ENCODE measurements at places on chromosomes 4 and X.

DNA sequence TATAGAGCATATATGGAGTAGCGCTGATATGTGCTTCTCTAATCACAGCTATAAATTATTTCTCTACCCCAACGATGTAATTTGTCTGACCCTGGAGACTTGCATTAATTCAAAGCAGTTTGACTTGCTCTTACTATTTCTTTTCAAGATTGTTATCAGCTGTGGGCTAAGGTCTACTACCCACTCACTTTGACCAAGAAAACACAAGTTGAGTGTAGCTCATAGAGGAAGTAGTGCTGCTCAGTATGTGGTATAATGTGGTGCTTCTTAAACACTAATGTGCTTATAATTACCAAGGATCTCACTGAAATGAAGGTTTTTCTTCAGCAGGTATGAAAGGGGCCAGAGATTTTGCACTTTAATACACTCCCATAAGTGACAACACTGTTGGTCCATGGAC, 70.1 kb downstream of the INPP4B start:
- no peak for DNase-seq

GRCh38 chr4:154024097-154024694, 235.3 kb upstream of the SFRP2 start:
- peak; percentile 13 for DNase-seq

DNA sequence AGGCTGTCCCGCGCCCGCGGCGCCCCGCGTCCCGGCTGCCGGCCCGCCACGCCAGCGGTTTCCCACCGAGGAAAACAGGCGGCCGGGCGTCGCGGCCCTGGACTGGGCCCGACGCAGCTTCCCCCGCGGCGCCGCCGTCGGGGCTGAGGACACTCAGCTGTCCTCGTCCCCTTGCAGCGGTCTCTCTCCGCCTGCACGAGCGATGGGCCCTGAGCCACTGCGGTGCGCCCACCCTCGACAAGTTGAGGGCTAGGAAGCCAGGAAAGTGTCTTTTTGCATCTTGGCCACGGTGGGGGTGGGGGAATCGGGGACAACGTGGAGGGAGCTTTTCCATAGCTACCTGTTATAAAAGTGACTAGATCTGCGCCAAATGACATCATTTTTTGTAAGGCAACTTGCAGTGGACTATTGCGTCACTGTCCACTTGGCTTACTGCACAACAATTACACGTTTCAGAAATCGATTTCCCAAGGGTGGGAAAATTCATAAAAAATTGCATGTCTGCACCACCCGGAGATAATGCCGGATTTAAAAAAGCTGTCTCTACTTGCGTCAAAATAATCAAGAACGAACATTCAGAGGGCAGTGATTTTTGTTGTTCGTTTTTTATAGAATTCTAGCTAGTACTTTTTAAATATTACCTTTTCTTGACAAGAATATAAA, 1.1 kb downstream of the KLHL15 start:
- peak; percentile 37 for DNase-seq

DNA sequence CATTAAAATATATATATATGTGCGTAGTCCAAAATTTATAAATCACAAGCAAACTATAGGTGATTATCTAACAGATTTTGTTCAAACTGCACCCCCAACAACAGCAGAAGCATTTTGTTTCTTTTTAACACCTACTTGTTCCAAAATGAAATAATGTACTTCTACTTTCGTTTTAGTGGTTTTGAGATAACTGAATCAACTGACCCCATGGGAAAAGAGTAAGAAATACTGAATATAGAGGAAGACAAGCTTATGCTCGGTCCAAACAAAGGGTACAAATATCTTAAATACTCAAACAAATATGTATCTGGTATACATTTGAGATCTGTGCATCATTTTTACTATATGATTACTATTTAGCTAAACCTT, 22.4 kb downstream of the MAP7D3 start:
- DNase-seq = no peak

DNA sequence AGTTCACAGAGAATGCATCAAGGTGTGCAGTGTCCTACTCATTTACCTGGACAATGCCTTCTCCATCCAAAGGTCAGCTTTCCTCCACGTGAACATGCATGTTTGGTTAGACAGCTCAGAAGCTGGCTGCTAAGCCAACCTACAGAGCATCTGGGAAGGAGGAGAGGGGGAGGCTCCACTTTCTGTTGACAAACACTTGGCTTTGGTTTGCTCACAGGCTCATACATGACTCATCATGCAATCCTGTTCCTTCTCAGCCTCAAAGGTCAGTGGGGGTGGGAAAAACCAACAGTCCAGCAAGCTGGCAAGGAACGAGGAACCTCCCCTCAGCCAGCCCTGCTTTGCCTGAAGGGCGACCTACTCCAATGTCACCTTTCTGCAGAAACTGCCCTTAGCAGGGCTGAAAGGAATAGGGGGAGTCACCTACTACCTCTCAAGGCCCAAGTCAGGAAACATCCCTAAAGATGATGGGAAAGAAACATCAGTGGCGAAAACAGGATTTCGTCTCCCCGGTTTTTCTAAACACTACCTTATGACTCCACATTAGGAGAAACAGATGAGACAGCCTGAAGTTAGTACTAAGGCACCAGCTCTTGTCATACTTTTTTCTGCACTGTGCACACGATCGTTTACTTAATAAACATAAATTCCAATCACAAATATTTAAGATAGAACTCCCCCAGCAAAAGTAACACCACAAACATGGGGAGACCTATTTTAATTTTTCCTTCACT, 37.9 kb downstream of the RELL1 start:
- DNase-seq = no peak

DNA sequence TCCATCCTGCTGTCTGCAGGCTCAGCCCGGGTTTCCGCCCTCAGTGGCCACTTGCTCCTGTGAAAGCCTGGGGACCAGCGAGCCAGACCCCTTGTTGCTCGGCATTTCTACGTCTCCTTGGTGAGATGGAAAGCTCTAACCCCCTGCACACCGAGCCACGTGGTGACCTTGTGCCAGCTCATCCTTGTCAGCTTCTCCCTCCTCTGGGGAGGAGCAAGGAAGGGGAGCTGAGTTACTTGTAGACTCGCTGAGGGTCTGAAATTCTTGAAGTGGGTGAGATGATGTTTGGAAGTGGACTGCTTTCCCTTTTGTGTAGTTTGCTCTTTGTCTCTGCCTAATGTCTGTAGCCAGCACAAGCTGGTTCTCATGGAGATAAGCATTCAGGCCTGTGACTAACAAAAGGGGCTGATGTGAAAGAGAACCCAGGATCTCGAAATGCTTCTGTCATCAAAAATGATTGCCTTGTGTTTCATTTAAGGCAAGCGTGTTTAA, 29.3 kb downstream of the RGS12 start:
- DNase-seq = no peak

GRCh38 chr4:69649207-69649606, 3.8 kb downstream of the UGT2A1 start:
- no peak for DNase-seq

DNA sequence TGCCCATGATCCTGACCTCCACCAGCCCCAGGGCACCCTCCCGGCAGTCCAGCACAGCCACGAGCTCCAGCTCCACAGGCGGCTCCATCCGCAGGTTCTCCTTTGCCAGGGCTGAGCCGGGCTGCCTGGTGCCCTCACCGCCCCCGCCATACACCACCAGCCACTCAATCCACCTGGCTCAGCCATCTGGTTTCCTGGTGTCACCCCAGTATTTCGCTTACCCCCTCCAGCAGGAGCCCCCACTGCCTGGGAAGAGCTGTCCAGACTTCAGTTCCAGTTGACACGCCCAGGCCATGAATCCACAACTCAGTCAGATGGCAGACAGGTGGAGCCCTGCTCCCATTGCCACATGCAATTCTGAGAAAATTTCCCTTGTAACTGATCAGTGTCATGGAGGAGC, 3.9 kb downstream of the SHISA3 start:
- DNase-seq = no peak

DNA sequence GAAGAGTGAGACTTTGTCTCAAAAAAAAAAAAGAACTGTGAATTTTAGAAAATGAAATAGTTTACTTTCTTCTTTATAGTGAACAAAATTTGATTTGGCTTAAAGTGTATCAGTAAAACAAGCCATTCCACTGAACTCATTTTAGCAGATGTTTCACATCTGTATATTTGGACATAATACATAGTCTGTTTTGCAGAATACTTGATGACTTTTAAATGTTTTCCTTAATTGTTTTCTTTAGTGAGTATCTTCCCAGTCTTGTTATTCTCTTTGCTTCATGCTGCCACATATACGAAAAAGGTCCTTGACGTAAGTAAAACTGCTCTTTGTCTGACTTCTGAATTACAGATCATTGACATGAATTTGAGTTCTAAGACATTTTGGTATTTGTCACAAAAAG, 8.3 kb downstream of the TMEM33 start:
- no peak for DNase-seq

DNA sequence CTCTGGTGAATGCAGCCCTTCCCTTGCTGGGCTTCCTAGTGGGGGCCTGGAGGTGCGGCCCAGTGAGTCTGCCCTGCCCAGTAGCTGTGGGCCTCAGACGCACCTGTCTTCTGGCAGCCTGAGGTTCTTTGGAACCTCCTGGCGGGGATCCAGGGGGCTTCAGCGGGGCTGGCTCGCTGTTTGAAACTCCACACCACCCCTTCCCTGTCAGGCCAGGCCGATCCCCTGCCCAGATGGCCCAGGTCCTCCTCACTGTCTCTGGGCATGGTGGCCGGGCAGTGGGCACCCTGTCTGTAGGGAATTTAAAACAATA, 10.7 kb upstream of the NKX1-1 start:
- no peak for DNase-seq

- DNase-seq = no peak
These were observed 26.0 kb downstream of the RNF212 start for GRCh38 chr4:1087371-1087770.

DNA sequence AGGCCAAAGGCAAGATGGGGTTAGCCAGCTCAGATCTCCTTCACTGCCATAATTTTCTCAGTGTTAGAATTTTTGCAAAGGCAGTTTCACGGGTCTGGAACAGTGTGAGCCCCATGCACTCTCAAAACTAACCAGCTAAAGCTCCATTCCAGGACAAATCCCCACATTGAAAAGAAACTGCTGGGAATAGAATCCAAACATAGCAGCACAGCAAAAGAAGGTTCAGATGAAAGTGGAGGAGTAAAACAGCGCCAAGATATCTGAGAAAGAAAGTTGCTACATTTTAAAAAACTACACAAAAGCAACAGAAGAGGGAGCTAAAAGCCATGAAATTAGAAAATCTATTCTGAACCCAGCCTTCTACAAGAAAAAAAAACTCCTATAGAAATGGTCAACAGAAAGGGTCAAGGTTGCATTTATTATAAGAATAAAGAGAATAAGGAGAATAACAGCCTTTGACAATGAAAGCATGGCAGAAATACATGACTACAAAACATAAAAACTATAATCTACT, 39.6 kb upstream of the SLC7A3 start:
- DNase-seq = no peak

GRCh38 chr4:180665994-180666824, 1577.0 kb upstream of the TENM3 start:
- peak; percentile 7 for DNase-seq

DNA sequence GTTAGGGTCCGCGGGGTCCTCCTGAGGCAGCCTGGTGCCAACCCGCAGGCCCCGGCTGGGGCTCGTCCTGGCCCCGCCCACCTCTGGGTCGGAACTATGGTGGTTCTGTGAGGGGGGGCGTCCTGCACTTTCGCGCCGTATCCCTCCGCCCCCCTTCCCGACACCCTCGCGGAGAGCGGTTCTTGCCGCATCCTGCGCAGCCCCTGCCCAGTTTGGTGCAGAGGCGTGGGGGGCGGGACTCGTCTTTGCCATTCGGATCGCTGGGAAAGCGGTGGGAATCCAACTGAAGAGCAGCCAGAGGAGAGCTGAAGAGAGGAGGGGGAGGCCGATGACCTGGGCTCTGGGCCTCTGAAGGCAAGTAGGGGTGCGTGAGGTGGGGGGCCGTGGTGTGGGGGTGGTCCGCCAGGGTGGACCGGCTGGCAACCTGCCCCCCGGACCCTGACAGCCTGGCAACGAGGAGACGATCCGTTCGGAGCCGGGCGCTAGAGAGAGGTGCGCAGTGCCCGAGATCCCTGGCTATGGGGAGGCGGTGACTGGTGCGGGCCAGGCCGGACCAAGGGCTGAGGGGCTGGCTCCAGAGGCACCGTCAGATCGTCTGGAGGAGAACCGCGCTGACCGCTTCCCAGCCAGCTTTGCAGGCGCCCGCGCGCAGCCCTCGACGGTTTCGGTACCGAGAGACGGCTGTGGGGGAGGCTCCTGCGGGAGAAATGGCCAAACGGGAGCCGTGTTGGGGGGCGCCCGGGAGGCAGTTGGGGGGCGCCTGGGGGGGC, at the start of gene GPRASP1:
GPRASP1 (plus strand) TSS at position 242 of the 770 bp plus-strand sequence. CDS start 2,431 bp downstream, outside the sequence.
- peak; percentile 39 for DNase-seq

GRCh38 chr4:3672465-3672831, 93.7 kb upstream of the ADRA2C start:
- no peak for DNase-seq

DNA sequence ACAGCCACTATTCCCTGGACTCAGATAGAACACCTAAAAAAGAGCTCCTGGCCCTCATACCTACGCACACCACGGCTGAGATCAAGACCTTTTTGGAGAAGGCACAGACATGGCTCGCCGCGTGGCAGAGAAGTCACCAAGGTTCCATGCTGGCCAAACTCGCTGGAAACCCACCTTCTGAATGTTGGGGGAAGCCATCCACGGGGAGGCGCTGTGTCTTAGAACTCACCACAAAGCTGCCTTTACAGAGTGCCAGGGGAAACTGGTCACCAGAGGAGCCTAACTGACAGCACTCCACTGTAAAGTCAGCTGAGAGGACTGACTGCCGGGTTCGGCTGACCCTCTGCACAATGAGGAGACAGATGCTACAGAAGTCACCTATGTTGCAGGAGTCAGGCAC, 97.9 kb downstream of the NEUROG2 start:
- DNase-seq = no peak

DNA sequence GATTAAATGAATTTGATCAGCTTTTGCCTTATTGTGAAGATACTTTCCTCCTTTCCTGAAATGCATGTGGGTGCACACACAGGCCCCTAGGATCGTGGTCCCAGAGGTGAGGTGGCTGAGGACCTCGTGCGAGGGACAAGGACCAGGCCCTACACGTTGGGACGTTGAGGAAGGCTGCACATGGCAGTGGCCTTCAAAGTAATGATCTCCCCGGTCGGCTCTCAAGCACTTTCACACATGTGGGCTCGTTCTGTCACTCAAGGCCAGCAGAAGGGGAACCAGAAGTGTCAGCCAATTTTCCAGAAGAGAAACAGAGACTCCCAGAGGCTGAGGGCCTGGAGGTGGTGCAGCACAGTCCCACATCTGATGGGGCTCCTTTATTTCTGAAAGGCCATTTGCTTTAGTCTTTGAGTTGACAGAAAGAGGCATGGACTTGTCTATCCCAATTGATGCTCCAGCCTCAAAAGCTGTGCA, 196.8 kb downstream of the AFAP1 start:
- no peak for DNase-seq

All from stimulated activated naive CD8-positive, alpha-beta T cell treated with anti-CD3 and anti-CD28 coated beads, Interleukin-15, Interleukin-2, amounts not matched to agents 100 U/mL and 50 U/mL, for 24 hours (primary cell).